Amygdala (tissue), 56 donors: ENCODE measurements at places on chromosomes 6 and 20.

- no peak for DNase-seq
Measured at GRCh38 chr20:59221707-59222252, 58.2 kb downstream of the ZNF831 start.

GRCh38 chr20:40192529-40192928 is 496.5 kb downstream of the MAFB start:
- no peak for DNase-seq

- no peak for DNase-seq
Measured at GRCh38 chr6:157538168-157538567, 157.2 kb downstream of the ZDHHC14 start.

GRCh38 chr6:21665392-21666200 is 72.0 kb downstream of the SOX4 start:
- DNase-seq: no peak

GRCh38 chr20:53287357-53288042 is 306.1 kb downstream of the ZNF217 start:
- DNase-seq: no peak

- no peak for DNase-seq
Measured at GRCh38 chr20:36744764-36745191, 1.1 kb downstream of the NDRG3 start.

DNA sequence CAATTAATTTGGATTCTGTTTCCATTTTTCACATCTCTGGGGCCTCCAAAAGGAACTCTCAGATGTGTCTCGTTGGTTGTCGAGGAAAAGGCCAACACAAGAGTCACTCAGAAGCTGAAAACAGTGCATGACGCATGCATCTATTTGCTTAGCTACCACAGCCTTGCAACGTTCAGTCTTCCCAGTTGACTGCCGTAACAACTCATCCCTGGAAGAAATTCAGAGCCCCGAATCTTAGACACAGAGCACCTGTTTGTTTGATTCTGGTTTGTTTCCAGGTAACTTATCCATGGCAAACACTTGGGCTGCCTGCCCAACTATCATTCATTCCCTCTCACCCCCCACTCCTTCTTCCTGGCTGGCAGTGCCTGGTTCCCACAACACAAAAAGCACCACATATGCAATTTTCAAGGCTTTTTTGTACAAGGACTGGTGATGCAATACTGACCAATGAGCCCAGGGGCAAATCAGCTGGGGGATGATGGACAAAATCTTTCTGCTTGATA is 60.5 kb downstream of the ZMYND8 start:
- DNase-seq: no peak

DNA sequence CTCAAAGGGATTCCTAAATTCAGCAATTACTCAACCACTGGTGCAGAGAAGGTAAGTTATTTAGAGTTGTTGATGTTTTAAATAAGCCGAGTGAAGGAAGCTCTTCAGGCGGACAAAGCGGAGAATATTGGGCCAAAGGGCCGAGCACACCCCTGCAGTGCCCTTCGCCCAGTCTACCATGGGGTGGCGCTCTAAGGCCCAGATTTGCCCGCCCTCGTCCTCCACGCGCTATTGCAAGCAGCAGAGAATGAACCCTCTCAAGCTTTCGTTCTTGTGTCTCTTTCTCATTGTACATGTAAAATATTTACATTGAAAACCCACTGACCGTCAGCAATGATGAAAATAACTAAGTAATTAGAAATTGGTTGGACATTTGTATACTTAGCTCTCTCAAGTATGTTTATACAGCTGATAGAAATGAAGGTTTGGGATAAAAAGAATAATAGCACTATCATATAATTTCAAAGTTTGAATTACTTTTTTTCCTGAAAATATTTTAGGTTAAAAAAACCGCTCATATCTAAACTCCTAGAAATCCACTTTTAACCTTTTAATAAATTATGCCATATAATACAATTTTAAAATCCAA is 195.0 kb upstream of the CEP162 start:
- peak; percentile 26 for DNase-seq

- DNase-seq: no peak
Measured at GRCh38 chr6:40479706-40480105, 107.5 kb downstream of the LRFN2 start.

DNA sequence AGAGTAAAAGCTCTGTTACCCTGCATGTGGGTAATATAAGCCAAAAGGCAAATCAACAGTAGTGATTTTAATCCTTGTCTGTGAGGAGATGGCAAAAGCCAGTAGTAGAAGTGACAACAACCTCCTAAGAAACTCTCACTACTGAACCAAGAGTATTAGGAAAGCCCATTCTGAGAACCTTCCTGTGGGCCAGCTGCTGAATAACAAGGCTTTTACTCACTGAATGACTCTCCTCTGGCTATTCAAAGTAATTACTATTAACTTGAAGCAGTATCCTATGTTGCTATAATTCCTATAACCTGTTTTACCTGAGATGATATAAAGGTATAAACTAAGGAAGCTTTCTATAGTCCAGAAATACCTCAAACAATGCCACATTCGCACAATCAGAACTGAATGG is 55.1 kb downstream of the CHD6 start:
- DNase-seq: no peak

GRCh38 chr6:51152594-51152993 is 333.9 kb downstream of the TFAP2B start:
- DNase-seq: no peak

GRCh38 chr6:108782179-108783041 is 65.8 kb upstream of the ARMC2 start:
- DNase-seq: peak; percentile 47

DNA sequence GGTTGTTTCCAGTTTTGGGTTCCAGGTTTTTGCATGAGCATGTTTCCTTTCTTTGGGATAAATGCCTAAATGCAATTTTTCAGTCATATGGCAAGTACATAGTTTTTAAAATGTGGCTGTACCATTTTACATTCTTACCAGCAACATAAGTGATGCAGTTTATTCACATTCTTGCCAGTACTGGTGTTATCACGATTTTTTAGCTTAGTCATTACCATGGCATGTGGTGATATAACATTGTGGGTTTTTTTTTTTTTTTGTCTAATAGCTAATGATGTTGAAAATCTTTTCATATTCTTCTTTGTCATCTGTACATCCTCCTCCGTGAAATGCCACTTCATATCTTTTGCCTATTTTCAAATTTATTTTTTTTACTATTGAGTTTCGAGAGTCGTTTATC is 2.9 kb upstream of the TDRD6 start:
- no peak for DNase-seq

GRCh38 chr6:29647927-29648642 is 8.8 kb upstream of the MOG start:
- no peak for DNase-seq

- no peak for DNase-seq
Measured at GRCh38 chr20:1431158-1431557, 35.5 kb downstream of the NSFL1C start.

DNA sequence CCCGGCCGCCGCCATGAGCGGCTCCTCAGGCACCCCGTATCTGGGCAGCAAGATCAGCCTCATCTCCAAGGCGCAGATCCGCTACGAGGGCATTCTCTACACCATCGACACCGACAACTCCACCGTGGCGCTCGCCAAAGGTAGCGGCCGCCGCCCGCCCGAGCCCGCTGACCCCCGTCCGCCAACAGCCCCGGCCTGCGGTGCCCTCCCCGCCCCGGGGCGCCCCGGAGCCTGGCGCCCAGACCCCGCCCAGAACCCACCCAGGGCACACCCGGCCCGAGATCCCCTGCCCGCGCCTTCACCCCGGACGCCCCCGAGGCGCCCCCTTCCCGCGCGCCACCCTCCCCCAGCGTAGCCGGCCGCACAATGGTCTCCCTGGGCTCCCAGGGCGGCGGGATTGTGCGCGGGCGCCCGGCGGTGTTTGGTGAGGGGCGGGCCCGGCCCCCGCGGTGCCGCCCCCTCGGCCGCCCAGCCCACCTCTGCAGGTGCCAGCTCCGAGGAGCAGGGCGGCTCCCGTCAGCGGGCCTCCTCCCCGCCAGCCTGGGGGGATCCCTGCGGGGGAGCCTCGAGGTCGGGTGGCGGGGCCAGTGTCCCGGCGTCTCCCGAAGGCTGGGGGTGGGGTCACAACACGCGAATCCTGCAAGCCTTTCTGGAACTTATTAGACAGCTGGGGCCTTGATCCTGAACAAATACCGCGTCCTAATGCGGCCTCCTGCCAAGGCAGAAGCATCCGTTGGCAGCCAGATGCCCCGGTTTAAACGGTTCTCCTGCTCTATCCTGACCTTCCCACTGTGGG is 577 bp downstream of the LSM14B start:
- peak; percentile 33 for DNase-seq

DNA sequence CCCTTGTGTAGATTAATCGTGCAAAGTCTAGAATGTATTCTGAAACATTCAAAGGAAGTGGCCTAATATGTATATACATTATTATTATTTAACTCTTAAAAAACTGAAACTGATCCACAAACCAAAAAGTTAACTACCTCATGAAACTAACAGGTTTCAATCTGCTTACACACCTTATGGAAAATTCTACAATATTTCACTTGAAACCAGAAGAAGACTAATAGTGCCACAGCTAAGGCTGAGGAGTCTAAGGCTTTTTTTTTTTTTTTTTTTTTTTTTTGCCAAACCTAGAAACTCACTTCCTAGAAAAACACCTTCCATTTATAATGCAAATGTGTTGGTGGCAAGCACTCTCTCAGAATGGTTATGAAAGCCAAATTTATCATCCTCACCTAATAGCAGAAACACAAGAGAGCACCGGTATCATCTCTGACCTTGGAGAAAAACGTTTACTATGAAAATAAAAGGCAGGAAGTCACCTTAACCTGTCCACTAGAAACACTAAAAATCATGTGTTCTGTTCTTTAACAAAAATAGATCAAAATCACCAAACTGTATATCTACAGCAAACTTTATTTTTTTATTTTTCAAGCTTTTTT is 586.1 kb downstream of the FRK start:
- DNase-seq: no peak

DNA sequence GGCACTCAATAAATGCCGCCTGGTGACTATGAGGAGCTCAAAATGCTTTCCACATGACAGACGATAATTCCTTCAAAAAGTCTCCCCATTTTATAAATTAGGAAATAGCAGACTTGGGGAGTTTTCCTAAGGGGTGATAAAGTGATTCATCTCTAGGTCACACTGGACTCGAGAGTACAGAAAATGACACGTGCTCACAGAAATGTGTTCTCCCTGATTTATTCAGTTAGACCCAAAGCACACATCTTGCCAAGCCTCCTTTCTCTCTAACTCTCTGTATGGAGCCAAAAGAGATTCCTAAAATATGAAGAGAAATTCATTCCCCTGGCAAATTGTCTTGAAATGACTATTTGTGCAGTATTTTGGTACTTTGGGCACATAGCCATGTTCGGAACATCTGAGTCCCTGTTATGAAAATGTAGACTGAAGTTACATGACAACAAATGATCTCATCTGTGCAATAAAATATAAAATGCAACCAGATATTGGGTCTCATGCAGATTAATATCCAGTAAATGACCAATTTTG is 381.1 kb downstream of the TFAP2B start:
- DNase-seq: no peak

DNA sequence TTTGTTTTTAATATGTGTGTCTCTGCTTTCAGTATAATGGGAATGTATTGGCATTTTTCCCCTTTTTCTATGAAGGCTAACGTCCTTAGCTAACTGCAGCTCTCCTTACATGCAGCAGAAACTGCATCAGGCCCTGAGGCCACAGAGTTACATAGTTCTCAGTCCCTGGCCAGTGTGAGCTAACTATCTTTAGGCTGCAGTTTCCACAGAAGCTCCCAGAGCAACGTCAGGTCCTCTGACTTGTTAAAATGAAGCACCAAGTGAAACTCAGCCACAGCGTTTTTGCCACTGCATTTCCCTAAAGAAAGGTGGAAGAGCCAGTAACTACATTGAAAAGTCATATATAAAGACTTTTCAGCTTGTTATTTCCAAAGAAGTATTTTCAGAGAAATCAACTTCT is 244.7 kb downstream of the CBLN4 start:
- DNase-seq: no peak

DNA sequence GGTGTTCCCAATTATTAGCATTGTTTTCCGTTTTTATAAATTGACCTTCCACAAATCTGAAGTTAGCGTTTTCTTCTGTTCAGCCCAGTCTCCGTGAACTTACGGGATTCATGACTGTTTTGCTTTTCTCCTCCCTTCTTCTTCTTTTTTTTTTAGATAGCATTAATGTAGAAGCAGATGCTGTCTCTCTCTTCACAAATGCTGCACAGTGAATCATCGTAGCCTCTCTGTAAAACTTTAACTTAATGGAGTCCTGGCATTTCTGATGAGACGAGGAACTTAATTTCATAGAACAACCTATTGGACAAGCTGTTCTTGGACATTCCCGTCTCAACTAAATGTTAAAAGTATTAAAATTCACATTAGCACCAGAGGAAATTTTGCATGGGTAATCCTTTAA is 138.0 kb upstream of the EEF1E1 start:
- DNase-seq: no peak

DNA sequence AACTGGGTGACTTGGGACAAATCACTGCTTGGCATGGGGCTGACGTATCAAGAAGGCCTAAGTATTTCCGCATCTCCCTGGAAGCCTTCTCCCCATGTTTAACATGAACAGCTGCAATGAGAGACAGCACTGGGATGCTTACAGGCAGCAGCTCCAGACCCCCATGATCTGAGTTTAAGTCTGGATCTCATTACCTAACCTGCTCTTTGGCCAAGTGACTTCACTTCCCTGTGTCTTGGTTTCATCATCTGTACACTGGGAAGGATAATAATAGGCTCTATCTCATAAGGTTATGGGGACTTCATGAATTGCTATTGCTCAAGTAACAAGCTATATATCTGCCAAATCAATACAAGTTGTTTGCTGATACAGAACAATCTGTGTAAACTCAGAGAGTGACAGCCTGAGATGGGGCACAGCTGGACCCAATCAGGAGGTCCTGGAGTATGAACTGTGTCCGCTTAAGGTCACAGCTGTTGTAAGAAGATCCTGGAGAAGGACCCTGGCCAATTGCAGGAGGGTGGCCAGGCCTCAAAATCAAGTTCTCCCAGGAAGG is 56.0 kb downstream of the TGM2 start:
- DNase-seq: no peak

- no peak for DNase-seq
Measured at GRCh38 chr20:21100578-21101452, 5.3 kb downstream of the LINC00237 start.

GRCh38 chr6:166573511-166574216 is 12.8 kb downstream of the RAMACL start:
- DNase-seq: no peak

DNA sequence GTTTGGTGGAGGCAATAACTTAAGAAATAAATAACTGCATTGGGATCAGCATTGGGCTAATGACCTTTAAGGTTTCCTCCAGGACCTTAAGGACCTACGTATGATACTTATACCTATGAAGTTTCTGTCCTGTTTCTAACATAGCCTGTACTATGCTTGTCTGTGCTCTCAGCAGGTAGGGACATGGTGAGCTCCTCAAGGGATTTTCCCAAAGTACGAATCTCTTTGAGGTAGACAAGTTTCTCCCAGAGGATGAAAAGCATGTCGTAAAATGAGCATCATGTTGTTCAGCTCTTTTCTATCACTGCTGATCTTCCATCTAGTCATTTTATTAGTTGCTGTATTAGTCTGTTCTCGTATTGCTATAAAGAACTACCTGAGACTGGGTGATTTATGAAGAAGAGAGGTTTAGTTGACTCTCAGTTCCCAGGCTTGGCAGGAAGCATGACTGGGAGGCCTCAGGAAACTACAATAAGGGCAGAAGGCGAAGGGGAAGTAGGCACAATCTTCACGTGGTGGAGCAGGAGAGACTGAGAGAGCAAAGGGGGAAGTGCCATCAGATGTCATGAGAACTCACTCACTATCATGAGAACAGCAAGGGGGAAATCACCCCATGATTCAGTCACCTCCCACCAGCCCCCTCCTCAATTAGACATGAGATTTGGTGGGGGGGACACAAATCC is 77.8 kb upstream of the TGM3 start:
- DNase-seq: no peak
